Naive B cell (primary cell): ENCODE measurements at places on chromosomes 2 and 18. TPM values are rescaled to one million over a fixed set of nuclear protein-coding genes. Genes with fewer than 3 reads are reported as not detected.

Gene DPP4
- 0.49 TPM for polyA plus RNA-seq

Gene GULP1
- polyA plus RNA-seq, result not detected

Gene CDK15
- not detected for polyA plus RNA-seq

- H3K27ac ChIP-seq, result peak overlapping the region; percentile 94
- H3K4me3 ChIP-seq, result peak overlapping the region; percentile 100
- H3K27me3 ChIP-seq, result no peaks in the 10 kb centered on the region
- H3K36me3 ChIP-seq, result peaks cover 6% of the 10 kb centered on the region
Measured at GRCh38 chr2:54560146-54560881, 104.2 kb downstream of the SPTBN1 start.

DNA sequence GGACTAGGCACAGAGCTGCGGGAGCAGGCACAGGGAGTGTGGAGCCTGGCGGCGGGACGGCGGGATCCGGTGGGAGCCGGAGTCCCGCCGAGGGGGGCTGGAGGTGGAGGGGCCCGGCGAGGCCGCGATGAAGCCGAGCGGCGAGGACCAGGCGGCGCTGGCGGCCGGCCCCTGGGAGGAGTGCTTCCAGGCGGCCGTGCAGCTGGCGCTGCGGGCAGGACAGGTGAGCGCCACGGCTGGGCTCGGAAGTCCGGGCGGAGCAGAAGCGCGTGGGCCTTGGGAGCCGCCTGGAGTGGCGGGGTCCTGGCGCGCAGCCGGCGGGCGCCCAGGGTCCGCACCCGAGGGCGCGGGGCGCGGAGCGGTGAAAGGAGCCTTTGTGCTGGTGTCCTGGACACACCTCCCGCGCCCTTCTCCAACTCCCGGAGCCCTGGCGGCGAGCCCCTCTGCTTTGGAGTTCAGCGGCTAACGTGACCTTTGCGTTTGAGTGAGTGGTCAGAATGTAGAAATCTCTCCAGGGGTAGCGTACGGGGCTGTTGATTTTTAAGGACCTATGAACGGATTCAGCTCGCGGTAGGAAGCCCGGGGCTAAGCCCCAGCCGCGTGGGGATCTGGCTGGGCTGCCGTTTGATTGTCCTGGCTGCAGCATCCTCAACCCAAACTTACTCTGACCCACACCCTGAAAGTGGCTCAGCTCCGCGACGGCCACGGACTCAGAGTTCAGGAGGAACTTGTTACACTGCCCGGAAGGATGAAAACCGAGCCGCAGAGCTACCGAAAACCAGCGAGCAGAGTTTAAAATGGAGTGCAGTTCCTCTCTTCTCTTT lies 448 bp downstream of the IMPA2 start:
- H3K4me3 ChIP-seq, result peak overlapping the region; percentile 90
- H3K27ac ChIP-seq, result peak overlapping the region; percentile 83
- H3K36me3 ChIP-seq, result no peaks in the 10 kb centered on the region

GRCh38 chr2:231900486-231900942 lies 25.7 kb downstream of the NPPC start:
- peaks cover 14% of the 10 kb centered on the region for H3K27me3 ChIP-seq
- no peak overlapping the region for H3K27ac ChIP-seq
- peak; percentile 29 for DNase-seq
- H3K4me3 ChIP-seq, result peak overlapping the region; percentile 1
